Fibroblast of lung (primary cell): ENCODE measurements at places on chromosomes 12 and 14.
A peak's percentile ranks its signal among the peaks of the same experiment; 100 is the strongest.

- no peak for DNase-seq
Measured at GRCh38 chr12:14961466-14962152, at the start of gene ARHGDIB. ARHGDIB (minus strand) TSS chr12:14961601; CDS start chr12:14950712, 10,889 bp downstream.

DNA sequence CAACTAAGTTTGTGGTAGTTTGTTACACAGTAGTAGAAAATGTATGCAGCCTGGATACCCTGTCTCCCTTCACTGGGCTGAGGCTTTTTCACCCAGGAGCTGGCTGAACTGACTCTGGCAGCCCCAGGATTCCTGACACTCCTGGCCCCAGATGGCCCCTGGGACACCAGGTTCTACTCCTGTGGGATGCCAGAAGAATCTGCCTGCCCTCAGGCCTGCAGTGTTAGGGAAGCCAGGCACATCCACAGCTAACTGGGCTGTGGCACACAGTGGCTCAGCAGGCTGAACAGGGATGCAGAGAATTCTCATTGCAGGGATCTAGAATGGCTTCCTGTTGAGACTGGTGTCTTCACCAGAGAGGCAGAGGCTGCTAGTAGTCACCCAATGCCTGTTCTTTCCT, 8.5 kb downstream of the IFI27 start:
- no peak for DNase-seq

DNA sequence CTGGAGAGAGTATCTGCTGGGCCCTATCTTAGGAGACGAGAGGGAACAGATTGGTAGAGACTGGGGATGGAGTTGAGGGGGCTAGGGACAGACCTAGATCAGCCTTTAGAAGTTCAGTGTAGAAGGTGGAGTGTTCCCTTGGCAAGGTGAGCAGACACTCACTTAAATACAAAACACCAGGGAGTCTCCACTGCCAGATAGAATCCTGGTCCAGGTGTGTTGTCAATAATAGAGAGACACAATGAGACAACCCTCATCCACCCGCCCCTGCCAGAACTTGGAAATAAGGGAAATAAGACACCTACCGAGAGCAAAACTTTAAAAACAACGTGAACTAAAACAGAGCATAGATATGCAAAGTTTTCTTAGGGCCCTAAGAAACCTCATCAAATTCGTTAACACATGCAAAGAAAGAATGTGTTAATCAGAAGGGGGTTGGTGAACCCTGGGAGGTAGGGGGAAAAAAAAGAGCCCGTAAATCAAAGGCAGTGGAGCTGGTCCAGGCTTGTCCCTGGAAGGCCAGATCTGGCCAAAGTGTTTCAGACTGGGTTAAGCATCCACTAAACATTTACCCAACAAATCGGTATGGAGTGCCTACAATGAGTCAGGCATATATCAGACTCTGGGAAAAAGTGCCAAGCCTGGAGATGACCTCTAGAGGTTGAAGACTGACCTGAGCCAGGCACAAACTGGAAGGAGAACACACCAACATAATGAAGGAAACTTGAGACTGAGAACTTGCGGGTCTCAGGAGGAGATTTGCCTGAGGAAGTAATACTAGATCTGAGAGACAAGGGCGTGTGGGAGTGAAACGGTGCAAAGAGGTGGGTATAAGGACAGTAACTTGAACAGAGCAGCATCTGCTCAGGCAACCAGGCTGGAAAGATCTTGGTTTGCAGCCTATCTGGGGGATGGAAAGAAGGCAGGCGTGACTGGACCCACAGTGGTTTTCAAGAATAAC, 37.0 kb upstream of the OTX2 start:
- DNase-seq, result no peak

DNA sequence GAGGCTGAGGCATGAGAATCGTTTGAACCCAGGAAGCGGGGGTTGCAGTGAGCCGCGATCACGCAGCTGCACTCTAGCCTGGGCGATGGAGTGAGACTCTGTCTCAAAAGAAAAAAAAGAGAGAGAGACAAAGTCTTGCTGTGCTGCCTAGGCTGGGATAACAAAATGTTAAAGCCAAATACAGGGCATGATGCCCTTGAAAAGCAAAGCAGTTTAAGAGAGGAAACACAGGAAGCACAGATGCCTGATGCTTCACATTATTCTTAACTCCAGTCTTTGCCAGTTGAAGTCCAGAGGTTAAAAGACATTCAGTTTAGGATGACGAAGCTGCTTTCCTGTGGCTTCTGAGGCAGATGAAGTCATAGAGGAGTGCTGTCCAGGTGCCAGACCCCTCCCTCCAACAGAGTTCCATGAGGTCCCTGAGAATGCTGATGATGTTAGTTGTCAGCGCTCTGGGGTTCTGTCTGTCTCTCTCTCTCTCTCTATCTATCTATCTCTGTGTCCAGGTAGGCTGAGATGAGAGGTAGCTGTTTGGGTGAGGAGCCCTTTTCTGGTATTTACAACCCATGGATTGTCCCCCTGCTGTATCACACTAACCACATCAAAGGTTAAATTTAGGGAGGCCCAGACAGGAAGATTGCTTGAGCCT, 4.9 kb upstream of the MRPL52 start:
- DNase-seq, result peak; percentile 95

- peak; percentile 2 for DNase-seq
Measured at GRCh38 chr12:9977916-9978315, 6.7 kb downstream of the CLEC12A start.

GRCh38 chr12:75549989-75550388, 38.6 kb upstream of the KRR1 start:
- no peak for DNase-seq

GRCh38 chr14:59091976-59092375, 96.5 kb upstream of the DAAM1 start:
- no peak for DNase-seq

DNA sequence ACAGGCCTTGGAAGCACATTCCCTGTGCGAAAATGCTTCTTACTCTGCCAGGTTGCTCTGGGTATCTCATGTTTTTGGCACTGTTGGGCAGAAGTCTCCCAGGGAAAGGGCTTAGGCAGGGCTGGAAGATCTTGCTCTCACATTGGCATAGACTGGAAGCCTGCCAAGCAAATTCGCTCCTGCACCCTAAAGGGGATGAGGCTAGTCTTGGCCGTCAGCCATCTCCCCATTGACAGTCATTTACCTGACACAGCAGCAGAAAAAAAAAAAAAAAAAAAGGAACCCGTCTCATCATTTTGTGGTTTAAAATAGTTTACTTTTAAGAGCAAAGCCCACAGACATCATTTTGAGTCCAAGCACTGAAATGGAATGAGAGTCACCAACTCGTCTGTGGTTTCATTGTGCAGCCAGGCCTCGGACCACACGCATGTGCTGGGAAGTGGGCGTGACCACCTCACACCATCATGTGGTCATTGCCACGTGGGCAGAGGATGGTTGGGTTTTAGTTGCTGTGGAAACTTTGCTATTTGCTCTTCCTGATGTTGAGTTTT, 84.8 kb downstream of the NRXN3 start:
- DNase-seq, result peak; percentile 98

GRCh38 chr14:99036611-99037293, 235.2 kb downstream of the BCL11B start:
- DNase-seq, result no peak

DNA sequence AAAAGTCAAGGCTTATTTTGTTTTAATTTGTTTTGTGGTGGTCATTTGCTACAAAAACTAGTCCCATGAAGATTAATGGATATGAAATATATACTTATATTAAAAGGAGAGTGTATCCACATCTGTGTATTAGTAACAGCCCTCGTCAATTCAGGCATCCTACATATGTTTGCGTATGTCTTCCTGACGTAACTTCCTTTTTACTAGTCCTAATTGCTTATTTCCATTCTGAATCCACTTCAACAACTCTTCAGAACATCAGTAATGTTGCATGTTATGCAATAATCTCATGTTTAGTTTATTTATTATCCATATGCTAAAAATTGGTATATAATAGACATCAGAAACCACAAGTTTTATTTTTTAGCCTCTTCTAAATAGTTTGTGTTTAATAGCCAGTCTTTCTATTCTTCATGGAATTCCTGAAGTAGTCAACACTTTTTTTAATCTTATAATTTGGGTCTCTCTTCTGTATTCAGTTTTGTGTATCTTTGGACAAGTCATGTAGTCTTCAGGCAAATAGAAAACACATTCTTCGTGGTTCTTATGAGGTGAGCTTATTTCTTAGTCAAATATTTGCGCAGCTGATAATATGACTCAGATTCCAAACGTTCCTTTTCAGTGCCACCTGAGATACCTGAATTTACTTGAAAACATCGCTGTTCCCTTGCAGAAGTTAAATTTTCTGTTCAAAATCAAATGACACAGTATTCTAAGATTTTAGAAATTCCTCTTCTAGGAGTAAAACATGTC, 268.6 kb downstream of the CCDC59 start:
- DNase-seq, result no peak

- DNase-seq, result peak; percentile 91
Measured at GRCh38 chr14:77303417-77304156, 17.1 kb downstream of the POMT2 start.

DNA sequence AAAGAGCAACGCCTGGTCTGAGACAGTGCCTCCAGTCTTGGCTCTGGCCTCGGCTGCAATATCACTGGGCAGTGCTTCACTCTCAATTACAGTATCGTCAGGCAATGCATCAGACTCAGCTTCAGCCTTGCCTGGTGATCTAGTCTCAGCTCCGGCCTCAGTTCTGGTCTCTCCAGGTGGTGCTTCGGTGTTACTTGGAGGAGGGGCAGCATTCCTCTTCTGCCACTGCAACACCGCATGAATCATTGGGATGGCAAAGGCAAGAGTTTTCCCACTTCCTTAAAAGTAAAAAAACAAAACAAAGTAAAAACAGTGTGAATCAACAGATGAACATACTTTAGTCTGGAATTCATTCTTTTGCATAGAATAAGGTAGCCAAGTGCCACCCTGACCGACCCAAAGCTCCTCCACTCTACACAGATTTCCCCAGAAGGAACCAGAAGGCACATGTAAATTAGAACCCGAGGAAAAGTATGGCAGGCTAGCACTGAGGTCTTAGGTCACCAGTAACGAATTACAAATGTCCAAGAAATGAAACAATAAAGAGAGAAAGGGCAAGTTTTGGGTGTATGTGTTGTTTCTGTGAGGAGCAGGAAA, 18.6 kb downstream of the DDX24 start:
- peak; percentile 89 for DNase-seq

DNA sequence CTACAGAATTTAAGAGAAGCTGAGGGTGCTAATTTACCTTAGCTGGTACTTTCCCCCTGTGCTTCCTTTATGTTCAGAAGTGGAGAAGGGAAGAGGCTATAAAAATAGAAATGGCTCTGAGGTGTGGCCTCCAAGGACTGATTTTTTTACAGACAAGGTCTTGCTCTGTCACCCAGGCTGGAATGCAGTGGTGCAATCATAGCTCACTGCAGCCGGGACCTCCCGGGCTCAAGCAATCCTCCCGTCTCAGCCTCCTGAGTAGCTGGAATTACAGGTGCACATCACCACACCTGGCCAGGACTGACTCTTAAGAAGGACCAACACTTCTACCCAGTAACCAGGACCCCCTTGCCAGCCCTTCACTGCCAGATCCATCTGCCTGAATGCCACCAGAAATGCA, 23.9 kb upstream of the NAP1L1 start:
- no peak for DNase-seq

DNA sequence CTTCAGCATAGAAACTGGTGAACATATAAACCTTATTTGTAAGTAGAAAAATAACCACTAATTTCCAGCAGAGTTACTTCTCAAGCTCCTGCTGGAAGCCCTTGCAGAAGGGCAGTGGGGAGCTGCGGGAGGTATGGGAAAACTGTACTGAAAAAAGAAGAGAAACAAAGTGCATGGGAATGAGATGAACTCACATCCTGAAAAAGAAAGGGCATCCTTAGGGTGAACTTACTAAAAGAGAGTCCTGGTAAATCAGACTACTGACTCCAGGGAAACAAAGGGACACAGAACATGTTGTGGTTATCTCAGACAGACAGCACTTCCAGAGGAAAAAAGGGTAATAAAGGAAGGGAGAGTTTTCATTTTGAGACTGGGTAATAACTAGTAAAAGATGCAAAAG, 515.1 kb downstream of the RPL10L start:
- DNase-seq, result no peak

- DNase-seq, result no peak
Measured at GRCh38 chr14:102923925-102924486, 1.5 kb downstream of the AMN start.

- peak; percentile 90 for DNase-seq
Measured at GRCh38 chr12:93591137-93591868, 18.8 kb downstream of the SOCS2 start.

- peak; percentile 73 for DNase-seq
Measured at GRCh38 chr12:89181271-89181920, 170.9 kb downstream of the DUSP6 start.

DNA sequence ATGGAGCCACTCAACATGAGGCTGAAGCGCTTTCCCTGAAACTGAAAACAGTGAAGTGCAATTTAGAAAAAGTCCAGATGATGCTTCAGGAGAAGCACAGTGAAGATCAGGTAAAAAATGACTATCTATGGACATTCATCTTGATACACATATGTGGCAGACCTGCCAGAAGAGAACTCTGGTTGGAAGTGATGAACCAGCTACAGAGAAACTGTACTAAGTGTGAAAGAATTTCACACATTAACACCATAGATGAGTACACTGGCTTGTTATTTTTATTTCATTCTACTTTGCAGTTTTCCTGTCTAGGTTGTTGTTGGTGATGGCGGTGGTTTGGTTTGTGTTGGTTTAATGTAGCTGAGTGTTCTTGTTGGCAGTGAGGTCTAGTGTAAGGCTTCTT, 174.7 kb downstream of the ESR2 start:
- DNase-seq, result no peak

DNA sequence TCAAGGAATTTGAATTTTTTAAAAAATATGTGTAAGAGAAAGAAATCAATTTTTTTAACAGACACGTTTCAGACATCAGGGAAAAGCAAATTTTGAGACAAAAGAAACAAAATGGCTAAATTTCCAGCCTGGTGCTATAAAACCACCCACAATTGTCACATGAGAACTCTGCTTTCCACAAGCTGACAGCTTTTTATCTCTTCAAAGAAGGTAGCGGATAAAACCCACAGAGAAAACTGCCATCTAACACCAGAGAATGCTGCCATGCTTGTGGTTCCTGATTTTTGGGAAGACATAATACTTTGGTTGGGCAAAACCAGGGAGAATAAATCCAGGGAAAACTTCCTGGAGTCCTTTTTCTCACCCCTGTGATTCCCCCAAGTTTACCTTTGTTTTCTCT, 10.3 kb upstream of the ITPR2 start:
- DNase-seq, result no peak

DNA sequence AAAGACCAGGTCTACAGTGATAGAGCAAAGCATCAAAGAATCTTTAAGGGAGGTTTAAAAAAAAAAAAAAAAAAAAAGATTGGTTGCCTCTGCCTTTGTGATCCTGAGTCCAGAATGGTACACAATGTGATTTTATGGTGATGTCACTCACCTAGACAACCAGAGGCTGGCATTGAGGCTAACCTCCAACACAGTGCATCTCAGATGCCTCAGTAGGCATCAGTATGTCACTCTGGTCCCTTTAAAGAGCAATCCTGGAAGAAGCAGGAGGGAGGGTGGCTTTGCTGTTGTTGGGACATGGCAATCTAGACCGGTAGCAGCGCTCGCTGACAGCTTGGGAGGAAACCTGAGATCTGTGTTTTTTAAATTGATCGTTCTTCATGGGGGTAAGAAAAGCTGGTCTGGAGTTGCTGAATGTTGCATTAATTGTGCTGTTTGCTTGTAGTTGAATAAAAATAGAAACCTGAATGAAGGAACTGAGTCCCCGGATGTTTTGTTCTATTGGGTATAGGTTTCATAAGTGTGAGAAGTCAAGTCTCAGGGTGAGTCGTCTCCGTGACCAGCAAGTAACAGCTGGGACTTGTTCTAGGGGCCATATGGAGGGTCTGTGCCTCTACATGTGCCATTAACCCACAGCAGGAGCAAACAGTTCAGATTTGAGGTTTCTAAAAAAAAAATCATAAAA, 9.3 kb downstream of the PEBP1 start:
- no peak for DNase-seq
